ENCODE measurements at places on chromosomes 7 and 10.
A peak's percentile ranks its signal among the peaks of the same experiment; 100 is the strongest.

DNA sequence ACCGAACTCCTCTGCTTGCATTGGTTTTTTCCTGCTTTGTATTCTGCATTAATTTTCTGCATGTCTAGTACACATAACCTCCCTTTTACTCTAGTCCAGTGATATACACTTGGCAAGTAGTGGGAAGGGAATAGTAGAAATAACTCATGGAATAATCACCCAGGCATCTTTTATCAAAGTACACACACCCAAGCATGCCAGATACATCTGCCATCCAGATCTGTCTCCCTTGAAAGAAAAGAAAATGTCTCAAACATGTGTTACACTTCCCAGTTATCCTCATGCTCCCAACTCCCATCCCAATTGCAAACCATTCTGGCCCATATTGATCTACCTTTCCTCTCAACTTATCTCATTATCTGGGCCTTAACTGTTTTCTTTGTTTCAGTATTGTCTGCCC lies 79.0 kb downstream of the PHYHIPL start:
- DNase-seq, result no peak

DNA sequence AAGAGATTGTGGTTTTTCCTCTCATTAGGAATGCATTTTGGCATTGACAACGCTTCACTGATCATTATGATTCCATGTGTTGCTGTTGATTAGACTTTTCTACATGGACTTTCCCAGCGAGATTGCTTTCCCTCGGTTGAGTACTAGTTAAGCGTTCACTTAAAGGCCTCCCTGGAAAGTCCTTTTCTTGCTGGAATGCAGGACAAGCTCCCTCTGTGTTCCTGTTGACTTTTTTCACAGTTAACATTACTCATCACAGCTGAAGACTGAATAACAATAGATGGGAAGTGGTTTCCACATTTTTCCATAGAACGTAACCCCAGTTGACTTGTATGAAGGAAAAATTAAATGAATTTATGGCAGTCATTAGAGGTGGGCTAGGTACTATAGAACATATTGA lies 2.6 kb upstream of the CAV1 start:
- peak; percentile 63 for DNase-seq

- no peak for DNase-seq
Observed at GRCh38 chr10:84715911-84716310, 387.5 kb downstream of the CCSER2 start.

- DNase-seq, result no peak
Observed at GRCh38 chr10:60541451-60541850, 151.8 kb upstream of the ANK3 start.

DNA sequence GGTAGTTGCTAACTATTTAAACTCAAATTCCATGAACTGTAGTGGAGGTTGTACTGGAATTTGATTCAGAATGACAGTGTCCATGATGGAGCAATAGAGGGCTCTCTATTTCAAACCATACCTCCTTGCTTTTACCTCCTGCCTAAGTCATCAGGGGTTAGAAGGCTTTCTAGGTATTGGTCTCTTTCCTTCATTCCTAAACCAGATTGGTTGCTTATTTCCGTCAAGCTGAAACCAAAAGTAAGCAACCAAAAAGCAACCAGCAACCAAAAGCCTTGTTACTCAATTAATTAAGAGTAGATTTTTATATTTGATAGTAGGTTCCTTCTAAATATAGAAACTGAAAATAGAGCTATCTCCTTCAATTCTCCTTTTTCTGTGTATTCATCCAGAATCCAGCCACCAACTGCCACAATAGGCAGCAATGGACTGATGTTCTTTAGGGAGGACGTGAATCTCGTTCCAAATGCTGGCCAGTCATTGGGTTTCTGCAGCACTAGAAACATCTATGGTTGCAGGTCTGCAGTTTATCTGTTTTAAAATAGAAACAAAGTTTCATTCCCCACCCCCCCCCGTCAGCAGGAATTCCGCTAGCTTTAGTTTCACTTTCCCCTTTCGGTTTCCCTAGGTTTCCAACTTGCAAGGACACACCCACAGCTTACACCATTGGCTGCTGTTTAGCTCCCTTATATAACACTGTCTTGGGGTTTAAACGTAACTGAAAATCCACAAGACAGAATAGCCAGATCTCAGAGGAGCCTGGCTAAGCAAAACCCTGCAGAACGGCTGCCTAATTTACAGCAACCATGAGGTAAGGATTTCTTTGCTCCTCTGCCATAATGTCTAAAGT lies at the start of gene IFIT1:
Gene IFIT1, plus strand, starts transcription at position 717 of the 850 bp plus-strand sequence. Its CDS starts 90 bp downstream, at position 807.
- peak; percentile 85 for DNase-seq

DNA sequence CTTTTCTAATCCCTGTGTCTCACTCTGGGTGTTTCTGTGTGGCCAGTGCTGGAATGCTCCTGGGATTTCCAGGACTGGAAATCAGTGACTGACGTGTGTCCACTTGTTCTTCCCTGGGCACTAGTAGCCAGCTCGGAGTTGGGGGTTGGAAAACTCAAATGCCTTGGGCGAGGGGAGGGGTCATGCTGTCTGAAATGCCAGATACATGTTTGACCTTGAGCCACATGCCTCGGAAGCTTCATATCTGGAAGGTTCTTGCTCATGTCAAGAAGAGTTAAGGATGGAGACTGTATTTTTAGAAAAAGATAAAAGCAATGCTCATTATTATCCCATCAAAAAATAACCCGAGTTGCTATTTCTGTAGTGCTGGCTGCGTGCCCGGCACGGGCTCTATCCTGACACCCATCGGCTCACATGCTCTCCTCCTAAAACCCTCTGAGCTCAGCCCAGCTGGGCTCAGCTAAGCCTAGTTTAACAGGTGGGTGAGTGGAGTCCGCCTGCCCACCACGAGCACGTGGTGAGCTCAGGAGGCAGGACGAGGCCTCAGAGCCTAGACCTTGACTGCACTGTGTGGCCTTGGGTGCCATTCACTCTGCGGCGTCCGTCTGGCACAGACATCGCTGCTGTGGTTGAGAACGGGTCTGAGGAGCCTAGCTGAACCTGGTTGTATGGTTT lies 6.4 kb downstream of the DPYSL4 start:
- DNase-seq, result no peak

DNA sequence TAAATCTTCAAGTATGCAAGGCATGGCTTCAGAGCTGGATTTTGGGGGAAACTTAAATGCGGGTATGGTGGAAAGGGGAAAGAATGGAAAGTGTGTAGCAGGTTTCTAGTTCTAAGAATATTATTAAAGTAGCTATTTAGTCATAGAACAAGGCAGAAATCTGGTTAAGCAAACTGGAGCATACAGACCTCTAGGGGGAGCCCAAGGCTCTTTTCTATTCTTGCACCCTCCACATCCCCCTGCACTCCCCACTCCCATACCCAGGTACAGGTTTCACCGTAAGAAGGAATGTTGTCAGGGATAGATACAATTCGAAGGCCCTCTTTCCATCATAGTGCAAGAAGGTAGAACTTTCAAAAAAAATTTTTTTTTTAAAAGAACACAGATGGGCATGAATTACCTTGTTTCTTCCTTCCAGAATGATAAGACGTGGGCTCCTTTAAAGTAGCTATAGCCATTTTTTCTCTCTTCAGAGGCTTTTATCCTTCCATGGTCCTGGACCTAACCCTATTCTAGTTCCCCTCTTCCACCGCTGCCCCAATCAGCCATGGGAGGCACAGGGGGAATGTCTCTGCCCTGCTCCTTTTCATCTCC lies 41.5 kb upstream of the SMIM30 start:
- no peak for DNase-seq

- DNase-seq, result peak; percentile 45
Observed at GRCh38 chr7:75054744-75055143, 18.9 kb downstream of the RCC1L start.

DNA sequence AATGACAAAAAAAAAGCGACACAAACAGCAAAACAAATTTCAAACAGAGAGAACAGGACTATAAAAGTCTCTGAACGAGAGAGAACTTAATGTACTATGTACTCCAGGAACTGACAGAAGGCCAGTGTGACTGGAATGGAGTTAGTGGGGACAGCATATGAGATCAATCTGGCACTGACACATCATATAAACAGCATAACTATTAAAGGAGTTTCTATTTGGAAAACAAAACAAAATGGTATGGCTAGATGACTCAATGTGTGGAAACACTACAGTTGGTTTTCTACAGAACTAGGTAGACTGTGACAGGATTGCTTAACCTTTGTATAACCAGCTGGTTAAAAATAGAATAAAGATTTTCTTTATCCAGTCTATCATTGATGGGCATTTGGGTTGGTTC lies 232.9 kb upstream of the KAT6B start:
- DNase-seq, result peak; percentile 36

DNA sequence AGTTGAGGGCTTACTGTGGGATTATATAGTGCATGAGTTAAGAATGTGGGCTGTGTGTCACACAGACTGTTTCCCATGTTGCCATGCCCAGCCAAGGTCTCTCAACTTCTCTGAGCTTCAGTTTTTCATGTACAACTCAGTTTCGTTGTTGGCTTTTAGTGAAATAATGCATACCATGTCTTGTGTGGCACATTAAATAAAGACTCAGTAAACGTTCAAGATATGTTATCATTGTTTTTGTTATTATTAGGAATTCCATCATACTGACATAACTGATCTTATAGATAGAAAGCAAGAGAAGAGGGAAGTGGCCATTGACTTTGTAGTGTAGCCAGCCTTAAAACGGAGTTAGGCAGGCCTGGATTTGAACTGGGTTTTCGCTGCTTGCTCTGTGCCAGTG lies 2.9 kb downstream of the CDK14 start:
- no peak for DNase-seq

- DNase-seq, result no peak
Observed at GRCh38 chr10:45235798-45236220, 79.6 kb downstream of the OR13A1 start.

DNA sequence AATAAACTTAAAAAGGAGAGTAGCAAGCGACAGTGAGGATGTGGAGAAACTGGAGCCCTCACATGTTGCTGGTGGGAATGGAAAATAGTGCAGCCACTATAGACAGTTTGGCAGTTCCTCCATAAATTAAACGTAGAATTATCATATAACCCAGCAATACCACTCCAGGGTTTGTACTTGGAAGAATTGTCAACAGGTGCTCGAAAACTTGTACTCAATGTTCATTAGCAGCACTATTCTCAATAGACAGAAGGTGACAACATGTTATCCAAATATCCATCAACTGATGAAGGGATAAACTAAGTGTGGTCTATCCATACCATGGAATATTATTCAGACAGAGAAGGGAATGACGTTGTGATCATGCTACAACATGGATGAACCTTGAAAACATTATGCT lies 71.9 kb downstream of the GALNT11 start:
- DNase-seq, result no peak

- DNase-seq, result peak; percentile 74
Observed at GRCh38 chr7:94431619-94432280, 37.1 kb downstream of the COL1A2 start.

DNA sequence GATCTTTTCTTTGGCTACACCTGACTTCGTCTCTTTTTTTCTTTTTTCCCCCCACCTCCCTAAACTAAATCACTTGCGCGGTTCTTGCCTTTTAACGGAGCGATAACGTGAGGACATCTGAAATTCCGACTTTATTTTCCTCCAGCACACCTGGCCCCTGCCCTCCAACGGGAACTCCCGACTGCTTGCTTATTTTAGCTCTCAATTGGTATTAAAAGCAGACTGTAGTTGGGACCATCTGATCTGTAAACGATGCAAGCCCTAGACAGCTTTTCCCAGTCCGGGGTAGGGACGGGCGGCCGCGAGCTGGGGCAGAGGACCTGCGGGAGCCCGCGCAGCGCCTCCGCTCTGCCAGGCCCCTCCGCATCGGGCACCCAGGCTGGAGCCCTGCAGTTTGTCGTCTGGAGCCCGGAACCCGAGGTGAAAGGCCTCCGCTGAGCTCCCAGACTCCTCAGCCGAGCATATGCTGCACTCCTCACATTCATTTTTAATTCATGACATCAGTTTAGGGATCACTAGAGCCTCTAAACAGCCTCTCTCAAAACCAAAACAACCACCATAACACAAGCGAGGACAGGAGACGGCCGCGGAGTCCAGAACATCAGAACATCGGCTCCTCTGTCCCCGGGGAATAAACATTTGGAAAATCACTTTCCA lies 10.0 kb upstream of the EMX2 start:
- no peak for DNase-seq

DNA sequence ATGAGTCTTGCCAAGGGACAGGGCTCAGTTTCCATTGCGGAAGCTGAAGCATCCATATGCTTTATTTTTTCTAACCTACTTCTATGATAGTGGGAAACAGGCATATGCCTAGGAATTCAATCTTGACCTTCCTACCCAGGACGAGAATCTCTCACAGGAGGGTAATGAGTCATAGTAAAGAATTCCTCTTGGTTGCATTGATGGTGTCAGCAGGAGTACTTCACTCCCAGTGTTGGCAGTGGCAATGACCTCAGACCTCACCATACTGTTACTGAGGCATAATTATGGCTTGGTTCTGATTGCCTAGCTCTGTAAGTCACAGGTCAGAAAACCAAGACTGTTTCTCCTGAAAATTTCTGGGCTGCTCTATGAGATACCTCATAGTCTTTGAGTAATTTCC lies 552.9 kb downstream of the ARL4A start:
- no peak for DNase-seq

GRCh38 chr7:93890041-93890463 lies 501 bp downstream of the TFPI2 start:
- DNase-seq, result no peak

DNA sequence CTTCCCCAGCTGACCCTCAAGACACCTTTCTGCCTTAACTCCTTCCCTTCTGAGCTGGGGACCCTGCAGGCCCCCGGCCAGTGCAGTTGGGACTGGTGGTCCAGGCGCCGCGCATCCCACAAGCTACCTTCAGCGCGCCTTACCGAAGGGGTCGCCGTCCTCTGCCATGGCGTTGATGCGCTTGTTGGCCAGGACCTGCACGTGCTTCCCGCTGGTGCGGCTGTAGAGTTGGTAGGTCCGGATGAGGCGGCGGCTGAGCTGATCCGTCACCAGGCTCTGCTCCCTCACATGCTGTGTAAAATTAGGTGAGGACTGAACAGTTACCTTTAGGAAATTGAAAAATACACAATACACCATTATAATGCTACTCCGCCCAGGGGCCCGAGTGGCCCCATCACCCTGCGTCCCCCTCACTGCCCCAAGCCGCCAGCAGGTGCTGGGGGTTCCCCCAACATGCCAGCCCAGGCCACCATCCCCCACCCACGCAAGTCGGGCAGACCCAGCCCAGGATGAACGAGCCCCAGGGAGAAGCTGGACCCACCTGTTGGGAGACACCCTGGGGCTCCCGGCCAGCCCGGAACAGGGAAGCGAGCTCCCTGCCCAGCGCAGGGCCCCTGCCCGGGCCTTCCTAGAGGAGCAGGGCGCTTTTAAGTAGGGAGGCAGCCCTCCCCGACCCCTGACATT lies 1.2 kb downstream of the FGF8 start:
- DNase-seq, result no peak

DNA sequence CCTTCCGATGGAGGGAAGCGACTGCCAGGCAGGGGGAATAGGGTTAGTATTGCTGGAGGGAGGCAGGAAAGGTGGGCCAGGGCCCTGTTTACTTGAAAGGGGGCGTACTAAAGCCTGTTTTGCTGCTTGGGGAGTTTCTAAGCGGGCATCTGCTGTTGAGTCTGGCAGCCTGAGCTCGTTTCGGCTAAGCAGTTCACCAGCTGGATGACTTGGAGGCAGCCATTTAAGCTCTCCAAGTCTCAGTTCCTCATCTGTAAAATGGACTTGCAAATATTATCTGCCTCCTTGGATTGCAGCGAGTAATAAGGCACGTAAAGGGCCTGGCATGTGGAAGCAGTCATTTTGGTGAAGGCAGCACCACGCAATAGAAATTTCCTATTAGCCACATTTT lies 44.0 kb downstream of the LDB3 start:
- DNase-seq, result no peak

Measured in AG04449 (cell line).